ENCODE measurements at places on chromosomes 5 and 9.

- peak overlapping the region; percentile 89 for H3K27ac ChIP-seq
- H3K4me3 ChIP-seq, result peak overlapping the region; percentile 89
- peaks cover 18% of the 10 kb centered on the region for H3K4me1 ChIP-seq
- H3K36me3 ChIP-seq, result peaks cover 57% of the 10 kb centered on the region
- peak; percentile 19 for DNase-seq
These were observed 904 bp downstream of the RPL12 start for GRCh38 chr9:127450243-127450760.

- no peaks in the 10 kb centered on the region for H3K27me3 ChIP-seq
- DNase-seq, result no peak
- H3K4me1 ChIP-seq, result peaks cover 16% of the 10 kb centered on the region
These were observed 12.2 kb downstream of the INVS start for GRCh38 chr9:100111235-100111634.

- H3K4me3 ChIP-seq, result peak overlapping the region; percentile 64
- no peaks in the 10 kb centered on the region for H3K36me3 ChIP-seq
- H3K27me3 ChIP-seq, result no peaks in the 10 kb centered on the region
- H3K27ac ChIP-seq, result peak overlapping the region; percentile 66
These were observed 96.8 kb downstream of the ANKRD18B start for GRCh38 chr9:33620738-33621439.

GRCh38 chr5:9713959-9714586 lies 83.9 kb upstream of the TAS2R1 start:
- H3K4me1 ChIP-seq, result peaks cover 5% of the 10 kb centered on the region
- no peaks in the 10 kb centered on the region for H3K36me3 ChIP-seq
- H3K27me3 ChIP-seq, result no peaks in the 10 kb centered on the region
- no peak overlapping the region for H3K4me3 ChIP-seq
- no peak overlapping the region for H3K27ac ChIP-seq
- no peak for DNase-seq

DNA sequence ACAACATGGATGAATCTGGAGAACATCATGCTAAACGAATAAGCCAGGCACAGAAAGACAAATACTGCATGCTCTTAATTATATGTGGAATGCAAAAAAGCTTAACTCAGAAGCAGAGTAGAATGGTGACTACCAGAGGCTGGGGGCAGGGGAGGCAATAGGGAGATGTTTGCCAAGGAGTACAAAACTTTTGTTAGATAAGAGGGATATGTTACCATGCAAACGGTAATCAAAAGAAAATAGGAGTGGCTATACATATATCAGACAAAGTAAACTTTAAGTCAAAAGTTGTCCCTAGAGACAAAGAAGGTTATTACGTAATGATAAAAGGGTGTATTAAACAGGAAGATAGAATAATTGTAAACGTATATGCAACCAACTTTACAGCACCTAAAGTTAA lies 17.8 kb upstream of the BTNL3 start:
- no peaks in the 10 kb centered on the region for H3K36me3 ChIP-seq
- no peak overlapping the region for H3K27ac ChIP-seq
- H3K4me1 ChIP-seq, result no peaks in the 10 kb centered on the region
- DNase-seq, result no peak
- H3K27me3 ChIP-seq, result no peaks in the 10 kb centered on the region
- no peak overlapping the region for H3K4me3 ChIP-seq

DNA sequence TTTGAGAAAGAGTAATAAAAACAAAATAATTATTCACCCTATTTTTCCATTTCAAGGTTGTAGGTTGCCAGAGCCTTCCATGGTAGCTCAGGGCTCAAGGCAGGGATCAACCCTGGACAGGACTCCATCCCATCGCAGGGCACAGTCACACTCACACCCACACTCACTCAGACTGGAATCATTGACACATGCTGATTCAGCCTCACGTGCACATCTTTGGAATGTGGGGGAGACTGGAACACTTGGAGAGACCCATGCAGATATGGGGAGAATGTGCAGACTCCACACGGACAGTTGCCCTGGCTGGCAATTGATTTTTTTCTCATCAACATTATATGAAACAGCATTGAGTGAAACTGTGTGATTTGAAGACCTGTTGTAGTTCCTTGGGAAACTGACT lies 234.1 kb downstream of the ADGRV1 start:
- DNase-seq, result no peak
- H3K27me3 ChIP-seq, result no peaks in the 10 kb centered on the region
- no peak overlapping the region for H3K27ac ChIP-seq

DNA sequence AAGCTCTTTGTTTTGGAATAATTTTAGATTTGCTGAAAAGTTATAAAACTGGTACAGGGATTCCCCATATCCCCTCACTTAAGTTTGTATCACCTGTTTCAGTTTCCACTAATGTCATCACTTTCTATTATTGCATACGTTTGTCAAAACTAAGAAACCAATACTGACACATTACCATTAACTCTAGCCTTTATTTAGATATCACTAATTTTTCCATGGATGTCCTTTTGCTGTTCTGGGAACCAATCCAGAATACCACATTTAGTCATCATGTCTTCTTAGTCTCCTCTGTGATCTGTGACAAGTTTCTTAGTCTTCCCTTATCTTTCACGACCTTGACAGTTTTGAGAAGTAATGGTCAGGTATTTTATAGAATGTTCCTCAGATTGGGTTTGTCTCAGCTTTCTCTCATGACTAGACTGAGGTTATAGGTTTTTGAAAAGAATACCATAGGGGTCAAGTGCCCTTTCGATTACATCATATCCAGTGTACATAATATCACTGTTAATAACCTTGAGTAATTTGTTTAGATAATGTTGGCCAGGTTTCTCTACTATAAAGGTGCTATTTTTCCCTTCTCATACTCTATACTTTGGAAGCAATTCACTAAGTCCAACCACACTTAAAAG lies 51.9 kb upstream of the NMUR2 start:
- H3K27ac ChIP-seq, result no peak overlapping the region
- no peaks in the 10 kb centered on the region for H3K36me3 ChIP-seq

- DNase-seq, result no peak
- H3K27me3 ChIP-seq, result no peaks in the 10 kb centered on the region
- no peak overlapping the region for H3K4me3 ChIP-seq
- no peak overlapping the region for H3K27ac ChIP-seq
- no peaks in the 10 kb centered on the region for H3K36me3 ChIP-seq
- no peaks in the 10 kb centered on the region for H3K4me1 ChIP-seq
These were observed 437.6 kb downstream of the KIF4B start for GRCh38 chr5:155451106-155451505.

DNA sequence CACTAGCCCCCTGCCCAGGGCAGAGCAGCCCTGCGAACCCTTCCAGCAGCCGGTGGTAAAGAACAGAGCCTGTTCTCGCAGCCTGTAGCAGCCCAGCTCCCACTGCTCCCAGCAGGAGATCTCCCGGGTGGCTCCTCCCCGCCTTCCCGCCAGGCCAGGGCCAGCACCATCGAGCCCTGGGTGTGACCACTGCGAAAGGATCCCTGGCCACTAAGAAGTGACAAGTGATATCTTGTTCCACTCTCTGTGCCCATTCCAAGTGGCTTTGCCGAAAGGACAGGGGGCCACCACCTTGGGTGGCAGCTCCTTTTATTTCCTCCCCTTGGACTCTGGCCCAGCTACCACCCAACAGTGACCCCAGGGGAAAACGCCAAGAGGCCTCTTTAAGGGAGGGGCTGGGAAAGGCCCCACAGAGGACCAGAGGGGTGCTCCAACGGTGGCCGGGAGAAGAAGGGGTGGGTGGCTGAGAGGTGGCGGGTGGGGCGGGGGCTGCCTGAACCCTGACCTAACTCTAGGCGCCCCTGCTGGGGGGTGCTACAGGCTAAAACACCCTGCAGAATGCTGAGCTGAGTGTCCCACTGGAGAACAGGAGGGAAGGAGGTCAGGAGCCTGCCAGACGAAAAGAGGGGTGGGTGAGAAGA lies 1.6 kb downstream of the NACC2 start:
- H3K4me3 ChIP-seq, result peak overlapping the region; percentile 78
- peak overlapping the region; percentile 20 for H3K27ac ChIP-seq
- DNase-seq, result no peak
- H3K36me3 ChIP-seq, result peaks cover 6% of the 10 kb centered on the region
- H3K4me1 ChIP-seq, result peaks cover 18% of the 10 kb centered on the region

GRCh38 chr9:121708768-121709488 lies 57.5 kb downstream of the DAB2IP start:
- H3K27me3 ChIP-seq, result no peaks in the 10 kb centered on the region
- peaks cover 15% of the 10 kb centered on the region for H3K36me3 ChIP-seq
- H3K4me1 ChIP-seq, result peaks cover 27% of the 10 kb centered on the region
- no peak overlapping the region for H3K4me3 ChIP-seq
- no peak for DNase-seq

- H3K36me3 ChIP-seq, result peaks cover 4% of the 10 kb centered on the region
- H3K4me1 ChIP-seq, result peaks cover 37% of the 10 kb centered on the region
- peak; percentile 66 for DNase-seq
- peak overlapping the region; percentile 35 for H3K4me3 ChIP-seq
These were observed 2.9 kb upstream of the PTGER4 start for GRCh38 chr5:40676613-40677343.

- H3K4me3 ChIP-seq, result no peak overlapping the region
- DNase-seq, result no peak
- H3K27me3 ChIP-seq, result no peaks in the 10 kb centered on the region
- no peaks in the 10 kb centered on the region for H3K4me1 ChIP-seq
- H3K36me3 ChIP-seq, result peaks cover 21% of the 10 kb centered on the region
These were observed 17.3 kb downstream of the USP20 start for GRCh38 chr9:129852579-129852978.

- peaks cover 16% of the 10 kb centered on the region for H3K27me3 ChIP-seq
- peak within 1 kb of the TSS; percentile 77 for H3K4me3 ChIP-seq
- no peak for DNase-seq
- H3K4me1 ChIP-seq, result peaks cover 31% of the 10 kb centered on the region
- no peaks in the 10 kb centered on the region for H3K36me3 ChIP-seq
These were observed at the start of gene ZNF608 for GRCh38 chr5:124745928-124746915. Gene ZNF608 (minus strand): TSS chr5:124746639. CDS start chr5:124744989, 1,650 bp downstream.

DNA sequence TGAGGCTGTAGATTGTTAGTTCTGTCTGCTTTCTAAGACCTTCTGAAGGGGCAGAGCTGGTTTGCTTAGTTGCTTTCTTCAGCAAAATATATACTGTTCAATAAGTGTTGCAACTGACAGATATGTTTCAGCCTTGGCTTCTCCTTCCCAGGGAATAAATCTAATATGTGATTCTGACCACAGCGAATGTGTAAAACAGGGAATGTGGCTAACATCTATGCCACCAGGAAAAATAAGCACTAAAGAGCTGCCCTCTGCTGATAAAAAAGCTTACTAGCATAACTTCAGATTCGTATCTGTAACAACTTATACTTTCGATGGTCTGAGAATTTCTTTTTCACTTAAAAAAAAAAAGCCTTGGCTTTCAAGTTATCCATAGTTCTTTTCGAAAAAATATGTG lies 13.0 kb upstream of the OSMR start:
- no peak for DNase-seq
- H3K36me3 ChIP-seq, result peaks cover 5% of the 10 kb centered on the region
- H3K4me1 ChIP-seq, result peaks cover 43% of the 10 kb centered on the region
- no peaks in the 10 kb centered on the region for H3K27me3 ChIP-seq
- no peak overlapping the region for H3K27ac ChIP-seq
